Activated CD8-positive, alpha-beta memory T cell treated with anti-CD3 and anti-CD28 coated beads for 24 hours (primary cell): ENCODE measurements at places on chromosomes 3 and 15.

- DNase-seq: no peak
Measured at GRCh38 chr15:29689287-29689986, 132.8 kb downstream of the TJP1 start.

- no peak for DNase-seq
Measured at GRCh38 chr3:196049653-196050052, 32.2 kb downstream of the TFRC start.

DNA sequence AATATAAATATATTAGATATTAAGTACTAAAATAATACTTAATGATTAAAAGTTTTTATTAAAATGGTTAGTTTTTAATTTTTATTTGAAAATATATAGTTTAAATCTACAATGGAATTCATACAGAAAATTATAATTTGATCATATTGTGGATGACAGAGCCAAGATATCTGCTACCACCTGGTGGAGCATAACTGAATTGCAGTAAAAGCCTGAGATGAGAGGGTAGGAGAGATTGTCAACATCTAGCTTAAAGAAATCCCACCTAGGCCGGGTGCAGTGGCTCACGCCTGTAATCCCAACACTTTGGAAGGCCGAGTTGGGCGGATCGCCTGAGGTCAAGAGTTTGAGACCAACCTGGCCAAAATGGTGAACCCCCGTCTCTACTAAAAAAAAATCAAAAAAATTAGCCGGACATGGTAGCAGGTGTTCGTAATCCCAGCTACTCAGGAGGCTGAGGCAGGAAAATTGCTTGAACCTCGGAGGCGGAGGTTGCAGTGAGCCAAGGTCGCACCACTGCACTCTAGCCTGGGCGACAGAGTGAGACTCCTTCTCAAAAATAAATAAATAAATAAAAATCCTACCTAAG lies 25.1 kb upstream of the CSTA start:
- no peak for DNase-seq

DNA sequence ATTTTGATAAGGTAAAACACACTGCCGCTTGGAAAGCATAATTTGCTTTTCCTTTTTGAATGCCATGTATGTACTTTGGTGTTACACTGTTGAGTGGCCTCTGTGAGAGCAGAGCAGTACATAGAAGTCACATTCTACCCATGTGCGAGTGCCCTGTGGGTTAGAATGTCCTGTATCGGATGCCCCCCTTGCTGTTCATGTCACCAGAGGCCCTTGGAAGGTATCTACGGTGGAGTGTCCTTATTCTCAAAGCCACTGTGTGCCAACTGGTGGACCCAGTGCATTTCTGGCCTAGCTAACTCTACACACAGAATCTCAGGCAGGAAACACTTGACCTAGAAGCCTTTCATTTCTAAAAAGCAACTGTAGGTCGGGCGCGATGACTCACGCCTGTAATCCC lies 137.0 kb downstream of the GHSR start:
- no peak for DNase-seq

DNA sequence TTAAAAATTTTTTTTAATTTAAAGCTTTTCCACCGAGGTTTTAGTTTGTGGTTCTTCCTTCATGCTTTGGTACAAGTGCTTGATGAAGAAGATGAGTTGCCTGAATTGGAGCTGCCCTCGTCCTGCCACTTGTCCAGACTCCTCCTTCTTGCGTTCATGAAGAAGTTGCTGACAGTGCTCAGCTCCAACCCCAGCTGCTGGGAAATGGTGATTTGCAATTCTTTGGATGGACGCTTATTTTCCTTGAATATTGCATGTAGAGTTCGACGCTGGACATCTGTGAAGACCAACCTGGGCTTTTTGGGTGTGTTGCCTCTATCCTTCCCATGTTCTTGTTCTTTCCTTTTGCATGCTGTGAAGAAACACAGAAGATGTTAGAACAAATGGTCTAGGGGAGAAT lies 32.6 kb downstream of the ONECUT1 start:
- no peak for DNase-seq

DNA sequence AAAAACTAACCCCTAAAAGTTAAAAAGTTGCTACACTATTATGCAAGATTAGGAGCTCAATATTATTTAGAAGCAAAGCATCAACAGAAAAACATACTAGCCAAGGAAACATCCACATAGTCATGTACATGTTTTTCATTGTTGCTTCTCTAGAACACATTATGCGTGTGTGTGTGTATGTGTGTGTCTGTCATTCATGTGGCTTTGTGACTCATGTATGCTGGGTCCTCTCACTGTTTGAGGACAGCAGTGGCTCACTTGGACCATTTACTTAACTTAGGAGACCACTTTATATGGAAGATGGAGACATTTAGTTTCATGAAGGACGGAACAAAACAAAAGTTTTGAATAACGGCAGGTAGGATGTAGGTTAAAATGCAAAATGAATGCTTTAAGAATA lies 219.4 kb upstream of the THBS1 start:
- DNase-seq: no peak

DNA sequence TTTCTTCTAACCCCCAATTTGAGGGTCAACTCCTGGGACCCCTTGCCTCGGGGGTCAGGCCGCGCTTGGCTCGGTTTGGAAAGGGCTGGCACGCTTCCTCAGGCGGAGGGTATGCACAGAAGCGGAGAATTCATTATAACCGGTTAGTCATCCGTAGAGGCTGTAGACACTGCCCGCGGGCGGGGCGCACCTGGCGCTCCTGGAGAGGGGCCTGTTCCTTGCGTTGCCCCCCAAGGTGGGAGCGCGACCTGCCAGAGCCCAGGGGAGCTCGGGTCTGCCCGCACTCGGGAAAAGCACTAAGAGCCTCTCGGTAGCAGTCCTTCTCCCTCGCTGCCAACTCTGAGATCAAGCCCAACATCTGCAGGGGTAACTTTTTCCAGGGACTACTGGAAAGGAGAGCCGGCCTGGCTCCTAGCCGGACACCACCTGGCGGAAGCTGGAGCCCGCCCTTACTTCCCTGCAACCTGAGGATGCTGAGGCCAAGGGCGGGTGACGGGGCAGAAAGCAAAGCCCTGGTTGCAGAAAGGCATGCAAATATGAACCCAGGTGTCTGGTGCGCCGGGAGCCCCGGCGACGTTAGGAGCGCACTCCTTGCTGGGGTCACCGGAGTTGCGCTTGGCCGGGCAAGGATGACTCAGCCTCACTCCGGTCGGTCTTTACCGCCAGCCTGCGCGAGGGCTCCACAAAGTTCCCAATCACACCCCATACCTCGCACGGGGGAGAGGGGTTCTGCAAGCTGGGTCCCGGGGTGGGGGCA lies 1.5 kb upstream of the CACNA2D3 start:
- DNase-seq: no peak

DNA sequence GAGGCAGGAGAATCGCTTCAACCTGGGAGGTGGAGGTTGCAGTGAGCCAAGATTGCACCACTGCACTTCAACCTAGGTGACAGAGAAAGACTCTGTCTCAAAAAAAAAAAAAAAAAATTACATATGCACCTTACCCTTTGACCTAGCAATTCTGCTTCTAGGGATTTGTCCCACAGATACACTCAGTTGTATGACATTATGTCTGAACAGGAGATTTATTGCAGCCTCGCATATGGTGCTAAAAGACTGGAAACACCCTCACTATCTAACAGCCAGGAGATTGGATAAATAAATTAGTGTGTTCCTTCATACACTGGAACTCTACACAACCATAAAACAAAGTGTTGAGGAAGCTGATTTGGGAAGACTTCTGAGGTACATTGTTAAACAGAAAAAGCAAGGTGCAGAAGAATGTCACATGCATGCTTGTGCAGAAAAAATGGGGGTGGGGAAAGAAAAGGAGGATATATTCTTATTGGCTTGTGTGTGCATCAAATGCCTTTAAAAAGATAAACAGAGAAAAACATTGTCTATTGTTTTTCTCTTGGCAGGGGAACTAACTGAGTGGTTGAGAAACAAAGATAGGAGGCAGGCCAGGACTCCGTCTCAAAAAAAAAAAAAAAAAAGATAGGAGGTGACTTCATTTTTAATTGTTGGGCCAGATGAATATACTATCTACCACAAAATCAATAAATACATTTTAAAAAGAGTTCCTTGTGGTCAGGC lies 30.9 kb downstream of the PPCDC start:
- DNase-seq: no peak

- DNase-seq: no peak
Measured at GRCh38 chr15:43519196-43519595, 1.8 kb downstream of the MAP1A start.

DNA sequence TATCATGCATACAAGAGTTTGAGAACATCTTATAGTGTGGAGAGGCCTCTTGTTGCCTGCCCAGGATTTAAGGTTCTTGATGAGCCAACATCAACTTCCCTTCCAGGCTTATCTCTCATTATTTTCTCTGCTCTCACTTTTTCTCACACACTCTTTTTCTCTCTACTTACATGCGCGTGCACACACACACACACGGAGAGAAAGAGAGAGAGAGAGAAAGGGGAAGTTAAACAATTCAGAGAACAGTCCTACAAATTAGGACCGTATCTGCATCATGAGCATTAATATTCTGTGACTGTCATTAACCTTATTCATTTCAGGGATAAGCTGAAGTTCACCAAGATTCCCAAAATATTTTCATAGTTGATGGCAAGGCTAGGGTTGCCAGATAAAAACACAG lies 269.0 kb downstream of the ZNF621 start:
- DNase-seq: no peak

GRCh38 chr3:52123106-52123725 lies 31.0 kb downstream of the POC1A start:
- peak; percentile 89 for DNase-seq

GRCh38 chr15:79169526-79170133 lies 79.0 kb upstream of the RASGRF1 start:
- no peak for DNase-seq

DNA sequence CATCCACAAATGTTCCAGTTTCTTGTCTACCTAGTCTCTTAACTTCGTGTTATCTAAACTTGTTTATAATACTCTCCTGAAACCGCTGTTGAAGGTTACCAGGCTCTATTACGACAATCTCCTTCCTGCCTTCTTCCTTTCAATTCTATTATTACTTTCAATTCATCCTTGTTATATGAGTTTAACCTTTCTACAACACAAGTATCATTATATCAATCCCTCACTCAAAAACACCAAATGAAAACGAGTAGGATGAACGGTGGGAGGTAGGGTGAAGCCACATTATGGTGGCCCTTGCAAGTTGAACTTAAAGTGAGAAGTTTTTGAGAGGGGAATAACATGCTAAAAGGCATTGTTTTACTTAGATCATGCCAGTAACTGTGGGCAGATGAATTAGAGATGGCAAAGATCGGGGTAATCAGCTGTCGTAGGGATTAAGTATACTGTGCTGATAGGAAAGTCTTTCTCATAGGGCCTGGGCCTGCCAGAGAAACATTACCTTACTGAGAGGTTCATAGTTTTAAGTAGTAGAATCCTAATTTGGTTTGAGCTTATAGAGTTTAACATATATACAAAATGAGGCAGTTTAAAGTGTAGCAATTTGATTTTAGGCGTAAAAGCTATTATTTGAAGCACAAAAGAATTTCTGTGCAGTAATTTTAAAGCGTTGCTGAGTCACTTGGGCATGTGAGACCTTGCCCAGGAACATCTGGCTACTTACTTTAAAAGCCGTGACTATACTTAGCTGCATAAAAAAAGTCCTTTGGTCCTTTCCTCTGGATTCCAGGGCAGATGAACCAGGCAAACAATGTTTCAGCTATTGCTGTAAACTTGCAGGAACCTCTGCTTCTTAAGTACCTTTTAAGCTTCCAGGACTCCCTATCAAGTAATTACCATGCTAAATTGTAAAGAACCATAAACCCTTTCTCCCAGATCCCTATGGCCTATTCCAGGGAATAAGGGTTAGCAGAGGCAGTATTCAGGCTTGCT lies 3.3 kb upstream of the CEP97 start:
- DNase-seq: no peak

- no peak for DNase-seq
Measured at GRCh38 chr3:11140713-11141104, 13.6 kb upstream of the HRH1 start.

DNA sequence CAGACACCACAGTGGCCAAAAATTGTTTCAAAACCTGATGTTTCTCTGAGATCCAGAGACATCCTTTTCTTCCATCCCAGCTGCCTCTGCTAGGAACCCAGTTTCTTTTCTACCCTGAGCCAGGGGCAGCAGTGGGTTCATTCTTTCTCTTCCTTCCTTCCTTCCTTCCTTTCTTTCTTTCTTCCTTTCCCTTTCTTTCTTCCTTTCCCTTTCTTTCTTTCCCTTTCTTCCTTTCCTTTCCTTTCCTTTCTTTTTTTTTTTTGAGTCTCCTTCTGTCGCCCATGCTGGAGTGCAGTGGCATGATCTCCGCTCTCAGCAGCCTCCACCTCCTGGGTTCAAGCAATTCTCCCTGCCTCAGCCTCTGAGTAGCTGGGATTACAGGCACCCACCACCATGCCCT lies 30.7 kb upstream of the COPG1 start:
- no peak for DNase-seq

GRCh38 chr3:146496251-146496650 lies 26.9 kb upstream of the PLSCR2 start:
- no peak for DNase-seq

- DNase-seq: no peak
Measured at GRCh38 chr15:74488776-74489175, 27.8 kb upstream of the UBL7 start.

GRCh38 chr3:160471892-160472291 lies 22.3 kb upstream of the TRIM59 start:
- no peak for DNase-seq

GRCh38 chr3:156455839-156456238 lies 99.1 kb downstream of the SSR3 start:
- DNase-seq: no peak

GRCh38 chr15:86877171-86877631 lies 797.5 kb downstream of the AGBL1 start:
- no peak for DNase-seq

GRCh38 chr3:193231201-193231600 lies 9.8 kb upstream of the PLAAT1 start:
- no peak for DNase-seq

GRCh38 chr3:151379083-151379734 lies 5.3 kb downstream of the P2RY12 start:
- no peak for DNase-seq

- no peak for DNase-seq
Measured at GRCh38 chr15:80247320-80247719, 4.7 kb downstream of the CTXND1 start.

DNA sequence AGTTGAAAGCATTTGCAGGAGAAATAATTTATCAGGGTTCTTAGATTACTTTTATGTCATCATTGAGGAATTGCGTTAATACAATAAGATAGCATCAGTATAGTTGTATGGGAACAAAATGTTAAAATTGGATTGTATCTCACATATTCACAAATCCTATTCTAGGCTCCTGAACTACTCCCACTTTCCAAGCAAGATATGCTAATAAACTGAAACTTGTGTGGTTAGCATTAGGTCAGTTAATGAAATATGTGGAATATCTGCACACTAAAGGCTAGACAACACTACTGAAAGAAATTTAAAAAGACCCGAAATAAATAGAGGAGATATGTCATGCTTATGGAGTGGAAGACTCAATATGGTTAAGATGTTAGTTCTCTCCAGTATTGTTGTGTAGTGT lies 272.7 kb downstream of the DOCK3 start:
- DNase-seq: no peak

- DNase-seq: no peak
Measured at GRCh38 chr3:195855471-195856409, 44.0 kb upstream of the MUC4 start.

- DNase-seq: peak; percentile 19
Measured at GRCh38 chr15:92650256-92650655, 5.3 kb downstream of the FAM174B start.
